Endothelial cell of umbilical vein (primary cell): ENCODE measurements at places on chromosomes 16 and 17.
A peak's percentile ranks its signal among the peaks of the same experiment; 100 is the strongest.

- no peak for DNase-seq
These were observed 171.0 kb downstream of the KATNIP start for GRCh38 chr16:27720731-27721530.

- no peak for DNase-seq
These were observed 841.5 kb downstream of the CDH11 start for GRCh38 chr16:64280317-64280716.

GRCh38 chr16:69112285-69113129 lies 7.1 kb downstream of the HAS3 start:
- peak; percentile 52 for DNase-seq

GRCh38 chr17:40577611-40578065 lies 12.4 kb upstream of the CCR7 start:
- no peak for DNase-seq

GRCh38 chr17:59513934-59514841 lies 51.2 kb upstream of the DHX40 start:
- peak; percentile 74 for DNase-seq

DNA sequence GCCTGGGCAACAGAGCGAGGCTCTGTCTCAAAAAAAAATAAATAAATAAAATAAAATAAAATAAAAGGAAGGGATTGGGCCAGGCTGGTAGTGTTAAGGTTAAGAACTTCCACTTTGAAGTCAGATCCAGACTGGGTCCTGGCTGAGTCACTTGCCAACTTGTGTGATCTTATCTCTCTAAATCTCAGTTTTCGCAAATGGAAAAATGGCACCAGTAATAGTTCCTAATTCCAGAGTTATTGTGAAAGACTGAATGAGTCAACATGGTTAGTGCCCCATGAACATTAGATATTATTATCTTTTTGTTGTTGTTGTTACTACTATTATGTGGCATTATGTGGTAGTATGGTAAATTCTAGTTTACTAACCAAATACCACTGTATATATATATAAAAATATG lies 188.0 kb upstream of the AXIN2 start:
- no peak for DNase-seq

DNA sequence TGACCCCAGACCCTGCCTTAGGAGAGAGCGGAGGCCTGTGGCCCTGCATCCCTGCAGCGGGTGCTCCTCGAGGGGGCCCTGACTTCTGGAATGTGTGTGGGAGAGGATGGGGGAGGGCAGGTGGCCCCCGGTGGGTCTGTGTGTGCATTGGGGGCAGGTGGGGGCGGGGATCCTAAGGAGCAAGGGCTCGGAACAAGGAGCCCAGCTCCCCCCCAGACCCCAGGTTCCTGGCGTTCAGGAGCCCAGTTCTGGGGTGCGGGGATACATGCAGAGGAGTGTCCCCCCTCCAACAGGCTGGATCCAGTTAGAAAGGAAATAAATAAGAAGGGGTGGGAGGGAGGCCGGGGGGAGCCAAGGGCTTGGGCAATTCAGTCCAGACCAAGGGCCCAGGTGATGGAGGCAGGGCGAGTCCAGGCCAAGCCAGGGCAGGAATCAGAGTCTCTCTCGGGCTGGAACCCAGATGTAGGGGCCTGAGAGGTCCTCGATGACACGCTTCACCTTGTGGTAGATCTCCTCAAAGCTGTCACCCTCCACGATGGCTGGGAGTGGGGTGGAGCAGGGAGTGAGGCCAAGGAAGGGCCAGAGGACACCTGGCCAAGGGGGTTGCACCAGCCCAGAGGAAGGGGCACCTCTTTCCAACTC lies 11.2 kb upstream of the ASGR1 start:
- no peak for DNase-seq

GRCh38 chr16:85329059-85329812 lies 217.0 kb upstream of the CIBAR2 start:
- peak; percentile 13 for DNase-seq

DNA sequence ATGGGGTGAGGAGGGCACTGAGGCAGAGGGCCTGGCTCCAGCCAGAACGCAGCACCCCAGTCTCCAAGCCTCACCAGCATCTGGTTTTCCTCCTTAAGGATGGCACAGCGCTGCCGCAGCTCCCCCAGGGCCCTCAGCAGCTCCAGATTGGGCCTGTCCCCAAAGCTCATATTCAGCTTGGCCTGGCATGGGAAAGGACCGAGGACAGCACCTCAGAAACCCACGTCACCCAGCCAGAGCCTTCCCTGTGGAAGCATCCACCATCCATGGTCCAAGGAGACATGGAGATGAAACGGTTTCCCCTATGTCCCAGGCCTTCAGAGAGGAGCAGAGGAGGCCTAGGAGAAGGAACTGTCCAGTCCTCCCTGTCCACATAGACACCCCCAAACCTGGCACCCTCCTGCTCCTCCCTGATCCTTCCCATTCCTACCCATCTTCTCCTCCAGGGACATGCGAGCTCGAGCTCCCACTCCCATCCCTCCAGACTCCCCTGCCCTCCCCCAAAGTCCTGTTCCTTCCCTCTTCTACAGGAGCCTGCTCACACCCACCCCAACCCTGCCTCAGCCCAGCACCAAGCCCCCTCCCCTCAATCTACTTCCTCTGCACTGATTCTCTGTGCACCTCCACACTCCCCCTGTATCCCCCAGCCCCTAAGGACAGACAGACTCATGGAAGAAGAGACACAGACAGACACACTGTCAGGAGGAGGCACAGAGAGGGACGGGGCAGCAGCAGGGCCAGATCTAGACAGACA lies 1.8 kb downstream of the TSPOAP1 start:
- no peak for DNase-seq

- no peak for DNase-seq
These were observed 141.0 kb downstream of the STX8 start for GRCh38 chr17:9434642-9435057.

GRCh38 chr16:7420079-7420478 lies 87.4 kb downstream of the RBFOX1 start:
- DNase-seq = no peak

DNA sequence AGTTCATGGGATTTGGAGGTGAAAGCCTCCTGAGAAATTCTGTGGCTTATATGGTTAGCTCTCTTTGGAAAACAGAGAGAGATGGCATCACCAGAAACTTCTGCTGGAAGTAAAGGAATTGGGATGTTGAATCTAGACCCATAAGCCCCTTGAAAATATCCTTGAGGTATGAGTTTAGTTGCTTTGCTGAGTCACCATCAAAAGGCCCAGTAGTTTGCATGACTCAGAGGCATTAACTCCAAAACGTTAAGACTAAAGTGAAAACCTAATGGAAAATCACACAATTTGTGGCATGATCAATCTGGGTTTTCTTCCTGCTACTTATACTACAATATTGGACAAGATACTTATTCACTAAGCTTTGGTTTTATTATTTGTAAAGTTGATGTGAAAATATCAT lies 349.2 kb upstream of the SALL1 start:
- DNase-seq = no peak

GRCh38 chr17:45223539-45224528 lies 2.1 kb downstream of the FMNL1 start:
- no peak for DNase-seq

- DNase-seq = no peak
These were observed 15.3 kb downstream of the KLHL36 start for GRCh38 chr16:84663433-84664101.

GRCh38 chr17:79444198-79444597 lies 166.7 kb downstream of the RBFOX3 start:
- DNase-seq = no peak

DNA sequence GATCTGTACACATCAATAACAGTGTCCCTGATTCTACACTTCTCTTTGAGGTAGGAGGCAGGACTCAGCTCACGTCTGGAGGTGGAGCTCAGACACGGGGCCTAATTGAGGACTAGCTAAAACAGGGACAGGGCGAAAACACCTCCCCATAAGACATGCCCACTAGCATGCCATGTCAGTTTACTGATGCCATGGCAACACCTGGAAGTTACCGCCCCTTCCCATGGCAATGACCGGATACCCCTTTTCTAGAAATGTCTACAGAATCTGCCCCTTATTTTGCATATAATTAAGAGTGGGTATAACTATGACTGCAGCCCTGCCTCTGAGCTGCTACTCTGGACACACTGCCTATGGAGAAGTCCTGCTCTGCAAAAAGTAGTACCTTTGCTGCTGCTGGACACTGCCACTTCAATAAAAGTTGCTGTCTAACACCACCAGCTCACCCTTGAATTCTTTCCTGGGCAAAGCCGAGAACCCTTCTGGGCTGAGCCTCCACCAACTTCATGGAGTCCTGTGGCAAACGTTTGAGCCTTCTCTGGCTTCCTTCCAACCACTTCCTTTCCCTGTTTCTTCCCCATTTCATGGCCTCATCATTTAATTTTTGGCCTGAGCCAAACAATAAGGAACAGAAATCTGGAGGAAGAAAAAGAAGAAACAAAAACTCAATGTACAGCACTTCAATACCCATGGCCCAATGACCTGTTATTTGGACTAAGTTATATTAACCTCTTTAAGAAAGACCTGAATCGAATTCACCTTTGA lies 21.0 kb downstream of the PHB1 start:
- DNase-seq = peak; percentile 19

- no peak for DNase-seq
These were observed 99.0 kb downstream of the C16orf78 start for GRCh38 chr16:49472598-49472997.

DNA sequence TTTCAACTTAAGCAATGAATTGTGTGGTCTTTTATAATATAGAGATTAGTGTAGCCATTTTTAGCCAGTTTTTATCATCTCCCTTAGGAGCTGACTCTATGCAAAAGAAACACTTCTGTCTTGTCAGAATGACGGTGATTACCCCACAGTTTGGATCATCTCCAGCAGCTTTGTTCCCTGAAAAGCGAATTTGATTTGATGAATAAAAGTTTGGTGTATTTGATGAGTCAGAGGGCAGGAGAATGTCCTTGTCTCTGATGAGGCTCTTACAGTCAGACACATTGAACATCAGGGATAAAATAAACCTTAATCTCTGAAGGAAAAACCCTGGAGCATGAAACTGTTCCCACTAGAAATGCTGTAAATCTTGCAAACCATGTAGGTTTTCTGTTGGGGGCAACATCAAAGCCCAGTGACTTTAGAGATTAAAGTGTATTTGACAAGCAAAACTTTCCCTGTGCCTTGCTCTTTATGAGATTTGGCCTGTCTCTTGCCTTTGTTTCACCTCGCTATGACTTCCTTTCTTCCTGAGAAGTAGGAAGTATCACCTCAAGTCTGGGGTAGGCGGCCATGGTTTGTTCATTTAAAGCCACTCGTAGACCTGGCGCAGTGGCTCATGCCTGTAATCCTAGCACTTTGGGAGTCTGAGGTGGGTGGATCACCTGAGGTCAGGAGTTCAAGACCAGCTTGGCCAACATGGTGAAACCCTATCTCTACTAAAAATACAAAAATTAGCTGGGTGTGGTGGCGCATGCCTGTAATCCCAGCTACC lies 209.3 kb downstream of the FTO start:
- DNase-seq = no peak

GRCh38 chr17:64150237-64151015 lies 20.5 kb upstream of the ERN1 start:
- no peak for DNase-seq

- DNase-seq = no peak
These were observed 7.4 kb downstream of the MYH11 start for GRCh38 chr16:15849209-15849981.

DNA sequence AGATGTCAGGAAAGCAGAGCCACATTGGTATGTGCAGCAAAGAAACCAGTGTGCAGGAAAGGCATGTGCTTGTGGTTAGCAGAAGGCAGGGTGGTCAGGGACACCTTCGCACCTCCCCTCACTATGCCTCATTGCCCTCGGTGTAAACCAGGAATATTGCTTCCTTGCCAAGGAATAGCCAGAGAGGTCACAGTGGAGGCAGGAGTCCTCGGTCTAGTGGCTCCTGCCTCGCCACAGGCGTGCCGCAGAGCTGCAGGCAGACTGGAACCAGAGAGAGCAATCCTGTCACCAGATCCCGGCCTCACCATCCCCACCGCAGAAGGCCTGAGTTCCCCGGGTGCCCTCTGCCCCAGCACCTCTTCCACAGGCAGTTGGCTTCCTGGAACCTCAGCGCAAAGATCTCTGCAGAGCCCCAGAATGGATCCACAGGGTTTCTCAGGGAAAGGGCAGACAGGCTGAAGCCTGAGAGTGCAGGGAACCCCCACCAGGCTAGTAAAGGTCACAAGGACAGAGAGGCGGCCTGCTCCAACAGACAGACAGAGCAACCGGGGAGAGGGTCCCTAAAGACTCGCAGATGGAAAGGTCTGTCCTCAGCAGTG lies 21.6 kb downstream of the CCDC182 start:
- DNase-seq = no peak

GRCh38 chr17:81967533-81968395 lies 6.8 kb upstream of the NOTUM start:
- no peak for DNase-seq

- DNase-seq = no peak
These were observed 35.7 kb downstream of the CDRT4 start for GRCh38 chr17:15431766-15432165.

DNA sequence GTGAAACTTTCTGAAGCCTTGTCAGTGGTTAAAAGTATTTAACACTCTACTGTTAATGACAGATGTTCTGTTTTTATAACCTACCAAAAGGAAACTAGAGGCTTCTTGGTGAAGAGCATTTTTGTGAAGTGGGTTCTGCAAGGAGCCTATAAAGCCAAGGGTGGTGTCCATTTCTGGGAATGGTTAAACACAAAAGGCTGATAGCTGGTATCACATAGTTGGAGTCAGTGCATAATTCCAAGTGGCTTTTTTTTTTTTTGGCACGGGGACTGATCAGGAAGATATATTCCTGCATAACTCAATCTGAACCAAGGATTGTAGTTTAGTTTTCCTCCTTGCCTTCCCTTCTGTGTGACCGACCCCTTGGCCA lies 27.6 kb upstream of the KPNB1 start:
- DNase-seq = peak; percentile 30

DNA sequence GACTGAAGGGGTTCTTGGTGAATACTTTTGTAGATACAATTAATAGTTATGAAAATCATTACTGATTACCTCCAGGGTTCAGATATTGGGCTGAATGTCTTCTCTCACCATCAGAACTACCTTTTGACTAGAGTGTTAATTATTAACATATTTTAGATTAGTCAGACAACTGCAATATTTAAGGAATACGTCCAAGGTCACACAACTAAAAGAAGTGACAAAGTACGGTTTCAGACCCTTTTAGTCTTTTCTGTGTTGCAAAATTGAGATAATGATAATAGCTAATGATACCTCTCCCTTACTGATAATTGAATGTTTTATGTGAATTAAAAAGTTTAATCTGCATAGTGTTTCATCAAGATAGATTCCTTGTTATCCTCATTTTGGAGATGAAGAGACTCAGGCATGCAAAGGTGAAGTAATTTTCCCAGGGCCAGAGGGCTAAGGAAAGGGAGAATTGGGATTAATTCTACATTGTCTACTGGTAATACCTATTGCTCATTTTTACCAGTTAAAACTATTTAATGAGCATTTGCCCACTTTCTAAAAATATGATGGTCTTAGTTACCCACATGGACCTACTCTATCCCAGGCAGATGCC lies 107.3 kb downstream of the WWOX start:
- DNase-seq = no peak
